Osteoblast (primary cell): ENCODE measurements at places on chromosomes 11 and 22. TPM values are rescaled to one million over a fixed set of nuclear protein-coding genes. Genes with fewer than 3 reads are reported as not detected.

DNA sequence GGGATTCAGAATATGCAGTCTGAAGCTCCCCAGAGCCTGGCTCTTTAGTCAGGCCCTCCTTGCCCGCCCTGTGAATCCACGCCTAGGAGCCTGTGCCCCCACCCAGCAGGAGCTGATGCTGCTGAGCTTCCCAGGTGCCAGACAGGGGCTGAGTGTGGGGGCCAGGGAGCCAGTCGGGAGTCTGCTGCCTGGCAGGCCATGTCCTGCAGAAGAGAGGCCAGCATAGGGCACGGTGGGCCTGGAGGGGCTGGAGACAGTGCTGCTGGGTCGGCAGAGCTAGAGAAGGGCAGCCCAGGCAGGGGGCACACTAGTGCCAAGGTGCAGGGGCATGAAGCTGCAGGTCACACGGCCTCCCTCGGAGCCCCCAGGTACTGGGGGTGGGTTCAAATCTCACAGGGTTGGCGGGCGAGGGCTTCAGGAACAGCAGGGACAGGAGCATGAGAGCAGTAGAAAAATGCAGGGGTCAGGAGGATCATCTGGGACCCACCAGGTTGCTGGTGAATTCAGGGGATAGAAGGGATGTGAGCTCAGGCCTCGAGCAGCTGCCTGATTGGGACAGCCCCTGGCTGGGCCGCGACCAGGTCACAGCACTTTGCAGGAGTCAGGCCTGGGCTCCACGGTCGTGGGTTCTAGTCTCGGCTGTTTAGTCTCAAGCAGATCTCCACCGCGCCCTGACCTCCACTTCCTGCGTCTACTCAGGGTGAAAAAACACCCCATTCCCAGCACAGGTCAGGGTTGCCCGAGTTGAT, 4.1 kb upstream of the SEPTIN5 start:
- DNase-seq: peak; percentile 46

DNA sequence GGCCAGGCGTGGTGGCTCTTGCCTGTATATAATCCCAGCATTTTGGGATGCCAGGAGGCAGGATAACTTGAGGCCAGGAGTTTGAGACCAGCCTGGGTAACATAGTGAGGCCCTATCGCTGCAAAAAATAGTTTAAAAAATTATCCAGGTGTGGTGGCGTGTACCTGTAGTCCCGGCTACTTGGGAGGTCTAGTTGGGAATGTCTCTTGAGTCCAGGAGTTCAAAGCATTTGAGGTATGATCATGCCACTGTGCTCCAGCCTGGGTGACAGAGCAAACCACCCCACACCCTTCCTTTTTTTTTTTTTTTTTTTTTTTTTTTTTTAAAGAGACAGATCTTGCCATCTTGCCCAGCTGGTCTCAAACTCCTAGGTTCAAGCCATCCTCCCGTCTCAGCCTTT, 16.8 kb downstream of the CBL start:
- DNase-seq: no peak

CXCR5 gene
- not detected in 2 replicates for total RNA-seq

TCIRG1 gene
- 85.4 and 87.5 TPM in 2 replicates for total RNA-seq

DNA sequence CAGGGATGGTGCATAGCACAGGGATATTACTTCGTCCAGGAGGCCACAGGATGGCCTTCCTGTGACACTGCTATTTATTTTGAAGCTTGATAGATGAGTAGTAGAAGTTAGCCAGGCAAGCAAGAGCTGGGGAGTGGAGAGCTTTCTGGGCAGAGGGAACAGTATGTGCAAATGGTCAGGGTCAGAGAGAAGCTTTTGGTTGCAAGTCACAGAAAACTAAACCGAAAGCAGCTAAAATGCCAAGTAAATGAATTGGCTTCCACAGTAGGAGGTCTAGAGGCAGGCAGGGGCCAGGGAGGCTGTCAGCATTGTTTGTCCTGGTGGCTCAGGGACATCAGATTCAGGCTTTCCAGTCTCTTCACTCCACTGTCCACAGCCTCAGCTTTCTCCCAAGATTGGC, 247.5 kb downstream of the GRIK4 start:
- no peak for DNase-seq

MFRP gene
- total RNA-seq: not detected in 2 replicates

DNA sequence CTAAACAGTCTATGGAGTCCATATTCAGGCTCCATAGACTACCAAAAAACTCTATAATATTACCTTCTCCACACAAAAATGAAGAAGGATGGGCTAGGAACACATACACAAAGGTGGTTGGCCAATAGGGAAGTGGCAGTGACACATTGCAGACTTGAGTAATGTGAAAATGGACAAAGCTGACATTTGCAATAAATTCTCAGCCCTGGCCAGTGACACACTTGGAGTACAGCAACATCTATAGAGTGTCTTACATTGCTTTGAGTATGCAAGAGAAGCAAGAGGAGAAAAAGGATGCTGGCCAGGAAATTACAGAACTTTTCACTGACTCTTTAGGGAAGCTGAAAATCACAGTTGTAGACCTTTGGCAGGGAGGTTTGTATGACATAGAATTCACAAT, 7.3 kb upstream of the OR52W1 start:
- DNase-seq: no peak

- no peak for DNase-seq
These were observed 229.9 kb upstream of the ANO5 start for GRCh38 chr11:21963013-21963412.

APOA5 gene
- under 0.01 TPM in 1 of 2 replicates, not detected in the other for total RNA-seq

- DNase-seq: no peak
These were observed 40.4 kb downstream of the ACER3 start for GRCh38 chr11:76901144-76901543.

BIK gene
- total RNA-seq: not detected in 2 replicates
